ENCODE measurements at places on chromosomes 2 and 18.

GRCh38 chr18:2902327-2902726, 55.5 kb downstream of the EMILIN2 start:
- no peak for DNase-seq

- DNase-seq, result no peak
Observed at GRCh38 chr2:235291461-235291860, 202.4 kb upstream of the AGAP1 start.

- DNase-seq, result no peak
Observed at GRCh38 chr2:128306081-128306930, 12.4 kb downstream of the HS6ST1 start.

DNA sequence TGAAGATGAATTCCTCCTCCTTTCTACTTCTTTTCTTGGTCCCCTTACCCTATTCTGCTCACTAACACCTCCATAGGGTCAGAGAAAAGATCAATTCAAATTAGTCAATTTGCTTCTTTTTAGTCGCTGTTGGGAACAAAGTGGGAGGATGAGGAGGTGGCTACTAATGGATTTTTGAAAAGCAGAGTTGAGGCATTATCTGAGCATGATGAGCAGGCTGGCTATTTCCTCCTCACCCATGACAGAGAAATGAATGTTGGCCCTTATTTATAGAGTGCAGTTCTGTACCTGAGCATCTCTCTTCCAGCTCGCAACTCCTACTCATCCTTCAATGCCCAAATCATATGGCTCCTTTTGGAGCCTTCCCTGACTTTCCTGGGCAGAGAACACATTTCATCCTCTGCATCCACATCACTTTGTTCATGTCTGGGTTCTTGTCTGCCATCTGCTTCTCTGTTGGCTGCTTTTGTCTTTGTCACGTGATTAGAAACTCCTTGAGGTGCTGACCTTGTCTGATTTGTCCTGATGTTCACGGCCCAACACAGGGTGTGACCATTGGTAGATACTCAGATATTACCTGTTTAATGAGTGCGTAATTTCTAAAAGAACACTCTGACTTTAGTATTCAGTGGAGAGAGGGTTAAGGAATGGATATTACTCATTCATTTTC, 45.9 kb downstream of the CYRIA start:
- DNase-seq, result no peak

GRCh38 chr2:231920366-231920765, 5.8 kb downstream of the NPPC start:
- DNase-seq, result no peak

DNA sequence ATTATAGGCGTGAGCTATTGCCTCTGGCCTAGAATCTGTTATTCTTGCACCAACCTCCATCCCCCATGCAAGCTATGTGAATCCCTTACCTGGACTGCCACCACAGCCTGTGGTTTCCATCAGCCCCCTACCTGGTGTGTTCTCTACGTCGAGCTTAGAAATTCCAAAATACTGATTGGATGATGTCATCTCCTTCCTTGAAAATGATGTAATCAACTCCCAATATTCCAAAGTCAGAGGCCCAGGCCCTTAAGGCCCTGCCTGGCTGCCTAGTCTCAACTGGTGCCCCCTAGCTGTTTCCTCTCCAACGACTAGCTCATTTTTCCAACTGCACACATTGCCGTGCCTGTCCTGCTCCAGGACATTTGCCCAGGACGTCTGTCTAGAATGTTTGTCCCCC, 41.3 kb upstream of the GBX2 start:
- no peak for DNase-seq

DNA sequence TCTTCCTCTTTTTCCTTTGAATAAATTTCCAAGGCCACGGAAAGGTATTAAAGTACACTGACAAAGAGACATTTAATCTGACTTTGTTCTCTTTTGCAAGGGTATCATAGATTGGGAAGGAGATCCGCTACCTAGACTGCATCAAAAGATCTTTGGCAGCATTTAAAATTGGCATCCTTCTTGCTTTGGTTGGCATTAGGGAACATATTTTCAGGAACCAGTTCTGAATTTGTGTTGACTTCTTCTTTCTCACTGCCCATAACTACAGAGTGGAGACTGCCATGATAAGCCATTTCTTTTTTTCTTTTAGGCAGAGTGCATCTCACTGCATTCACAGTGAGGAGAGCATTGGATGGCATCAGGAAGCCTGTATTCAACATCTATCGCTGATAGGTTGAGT, 83.4 kb downstream of the DOCK10 start:
- no peak for DNase-seq

DNA sequence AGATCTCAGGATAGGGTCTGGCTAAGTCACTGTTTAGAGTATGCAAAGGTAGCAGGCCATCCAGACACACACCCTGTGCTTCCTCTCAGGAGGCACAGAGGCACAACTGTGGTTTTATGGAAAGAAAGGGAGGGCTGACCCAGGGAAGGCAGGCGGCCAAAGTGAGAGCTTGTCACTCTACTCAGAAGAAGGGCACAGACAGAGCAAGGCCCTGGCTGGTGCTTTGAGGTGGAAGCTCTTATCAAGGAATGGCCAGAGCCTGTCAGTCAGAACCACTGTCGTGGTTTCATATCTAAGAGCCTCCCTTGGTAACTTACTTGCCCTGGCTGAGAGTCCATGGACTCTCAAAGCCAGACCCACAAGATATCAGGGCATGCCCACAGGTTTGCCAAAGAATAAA, 40.7 kb downstream of the SLC9A2 start:
- no peak for DNase-seq

DNA sequence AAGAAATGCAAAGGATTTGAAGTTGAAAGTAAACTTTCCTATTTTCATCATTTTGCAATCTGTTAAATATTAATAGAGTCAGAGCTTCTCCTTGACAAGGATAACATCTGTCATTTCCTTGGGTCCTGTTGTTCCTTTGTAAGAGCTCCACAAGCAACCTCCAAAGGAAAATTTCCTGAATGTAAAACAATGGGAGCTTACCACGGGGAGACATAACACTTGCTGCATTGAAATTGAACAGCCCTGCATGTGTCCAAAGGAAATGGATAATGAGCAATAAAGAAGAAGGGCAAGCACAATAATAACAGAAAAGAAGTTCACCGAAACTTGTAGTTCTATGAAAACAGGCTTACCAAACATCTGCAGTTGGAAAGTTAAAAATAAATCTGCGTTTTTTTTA, 42.0 kb upstream of the SCG2 start:
- DNase-seq, result no peak

DNA sequence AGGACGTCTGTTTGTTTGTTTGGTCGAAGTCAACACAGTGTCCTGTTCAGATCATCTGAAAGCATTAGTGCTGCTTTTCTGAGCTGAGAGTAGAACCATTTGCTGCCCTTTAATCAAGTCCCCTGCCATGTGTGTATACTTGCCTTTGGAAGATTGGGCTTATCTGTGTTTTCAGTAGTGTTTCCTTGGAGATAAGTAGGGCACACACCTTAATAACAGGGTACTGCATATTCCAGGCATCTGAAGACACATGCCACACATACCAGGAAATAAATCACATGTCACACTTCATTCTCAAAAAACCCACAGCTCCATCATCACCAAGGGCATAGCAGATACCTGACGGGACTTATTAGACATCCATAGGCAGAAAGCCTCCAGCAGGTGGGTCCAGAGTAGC, 157.4 kb downstream of the SOX11 start:
- no peak for DNase-seq

DNA sequence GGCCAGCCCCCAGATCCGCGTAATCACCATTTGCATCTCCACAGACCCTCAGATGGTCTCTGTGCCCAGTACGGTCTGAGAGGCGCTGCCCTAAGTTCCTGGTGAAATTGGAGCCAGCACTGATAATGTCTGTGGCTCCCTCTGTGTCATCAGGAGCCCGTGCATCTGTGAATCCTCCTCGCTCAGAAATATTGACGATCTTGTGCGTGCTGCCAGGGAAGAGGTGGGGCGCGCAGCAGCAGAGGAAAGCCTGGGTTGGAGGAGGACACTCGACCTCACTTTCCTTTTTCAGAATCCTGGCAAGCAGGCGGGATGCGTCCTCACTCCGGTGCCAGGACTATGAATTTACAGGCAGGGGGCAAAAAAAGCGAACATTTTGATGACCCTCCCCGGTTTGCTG, 686.1 kb upstream of the SALL3 start:
- DNase-seq, result no peak

DNA sequence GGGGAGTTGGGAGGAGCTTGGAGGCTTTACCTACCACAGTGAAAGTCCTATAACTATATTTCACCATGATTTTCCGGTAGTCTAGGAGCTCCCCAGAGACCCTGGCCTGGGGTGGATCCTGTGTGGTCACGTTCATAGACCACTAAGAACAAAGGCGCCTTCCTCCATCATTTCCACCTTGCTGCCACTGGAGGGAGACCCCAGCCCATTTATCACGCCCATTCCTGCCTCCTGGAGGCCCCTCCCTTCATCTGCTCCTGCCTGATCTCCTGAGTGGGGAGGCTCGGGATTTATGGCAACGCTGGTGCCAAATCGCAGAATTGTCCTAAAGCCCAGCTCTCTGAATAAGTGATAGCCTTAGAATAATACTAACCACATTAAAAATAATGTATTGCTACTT, 507.6 kb upstream of the SPHKAP start:
- DNase-seq, result no peak

GRCh38 chr18:6256521-6256920, 158.2 kb downstream of the L3MBTL4 start:
- no peak for DNase-seq

- DNase-seq, result no peak
Observed at GRCh38 chr2:227818675-227819397, 5.2 kb downstream of the CCL20 start.

- no peak for DNase-seq
Observed at GRCh38 chr18:46097431-46097800, 680 bp downstream of the ATP5F1A start.

DNA sequence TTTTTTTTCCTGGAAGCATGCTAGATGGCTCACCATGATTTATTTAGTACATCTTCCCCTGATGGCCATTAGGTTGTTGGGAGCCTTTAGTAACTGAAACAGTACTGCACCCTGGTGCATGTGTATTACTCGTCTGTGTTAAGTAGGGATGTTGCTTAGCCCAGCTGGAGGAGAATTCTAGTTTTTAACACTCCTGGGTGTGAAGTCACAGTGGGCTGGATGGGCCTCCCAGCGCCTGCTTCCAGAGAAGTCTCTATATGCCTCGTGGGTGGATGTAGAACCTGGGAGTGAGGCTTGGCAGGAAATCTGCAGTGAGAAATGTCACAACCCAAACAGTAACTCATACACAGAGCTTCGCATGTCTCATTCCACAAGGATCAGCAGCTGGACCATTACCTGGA, 28.9 kb upstream of the NT5DC4 start:
- no peak for DNase-seq

DNA sequence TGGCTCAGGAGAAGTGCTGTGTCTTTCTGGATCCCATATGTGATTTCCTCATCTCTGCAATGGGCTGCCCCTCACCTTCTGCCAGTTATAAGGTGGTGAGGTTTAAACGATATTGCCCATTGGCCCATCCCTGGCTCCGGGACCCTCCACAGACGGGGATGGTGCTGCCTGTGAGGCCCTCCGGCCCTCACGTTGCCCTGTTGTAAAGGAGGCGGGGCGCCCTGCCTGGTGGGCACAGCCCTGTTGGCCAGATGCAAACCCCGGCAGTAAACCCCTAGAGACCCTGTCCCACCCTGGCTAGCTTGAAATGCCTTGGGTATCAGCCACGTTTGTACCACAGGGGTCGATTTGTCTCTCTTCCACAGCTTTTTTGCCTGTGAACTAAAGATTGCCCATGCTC, 7.4 kb downstream of the ARHGEF4 start:
- no peak for DNase-seq

DNA sequence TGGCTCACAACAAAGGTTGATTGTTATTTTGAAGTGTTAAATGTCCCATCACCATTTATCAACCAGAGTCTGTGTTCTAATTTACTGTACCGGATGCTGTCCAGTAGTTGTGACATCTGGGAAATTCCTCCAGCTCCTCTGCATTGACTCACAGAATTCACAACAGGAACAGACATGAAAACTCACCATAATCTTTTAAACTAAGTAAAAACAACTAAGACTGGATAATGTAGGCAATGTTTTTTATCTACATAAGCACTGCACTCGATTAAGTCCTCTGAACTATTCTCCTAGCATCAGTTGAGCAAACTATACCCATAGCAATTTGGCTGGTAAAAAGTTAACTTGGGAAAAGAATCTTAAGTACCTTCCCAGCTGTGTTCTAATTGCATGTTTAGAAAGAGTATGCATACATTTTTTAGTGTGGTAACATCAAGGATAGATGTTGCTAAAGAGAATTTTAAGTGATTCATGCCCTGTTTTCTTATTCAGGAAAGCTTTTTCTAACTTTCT, 42.9 kb upstream of the MYO1B start:
- no peak for DNase-seq

DNA sequence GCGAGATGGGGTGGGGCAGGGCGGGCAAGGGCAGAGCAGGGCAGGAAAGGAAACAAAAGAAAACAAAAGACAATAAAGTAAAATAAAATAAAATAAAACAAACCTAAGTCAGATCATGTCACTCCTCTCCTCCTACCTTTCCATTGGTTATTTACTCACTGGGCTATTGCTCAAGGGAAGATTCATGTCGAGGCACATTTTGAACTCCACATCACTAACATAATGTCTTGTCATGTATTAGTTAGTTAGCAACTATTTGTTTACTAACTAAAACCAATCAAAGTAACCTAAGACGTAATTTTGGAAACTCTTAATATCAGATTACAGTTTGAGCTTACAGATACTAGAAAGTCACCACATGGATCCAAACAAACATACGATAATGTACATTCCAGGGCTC, 2.2 kb downstream of the C1D start:
- DNase-seq, result no peak
